Stimulated activated CD4-positive, alpha-beta T cell treated with anti-CD3 and anti-CD28 coated beads, Interleukin-1b, Interleukin-23, amount 100 ng/mL, for 48 hours (primary cell): ENCODE measurements at places on chromosomes 11 and 22.
A peak's percentile ranks its signal among the peaks of the same experiment; 100 is the strongest.

DNA sequence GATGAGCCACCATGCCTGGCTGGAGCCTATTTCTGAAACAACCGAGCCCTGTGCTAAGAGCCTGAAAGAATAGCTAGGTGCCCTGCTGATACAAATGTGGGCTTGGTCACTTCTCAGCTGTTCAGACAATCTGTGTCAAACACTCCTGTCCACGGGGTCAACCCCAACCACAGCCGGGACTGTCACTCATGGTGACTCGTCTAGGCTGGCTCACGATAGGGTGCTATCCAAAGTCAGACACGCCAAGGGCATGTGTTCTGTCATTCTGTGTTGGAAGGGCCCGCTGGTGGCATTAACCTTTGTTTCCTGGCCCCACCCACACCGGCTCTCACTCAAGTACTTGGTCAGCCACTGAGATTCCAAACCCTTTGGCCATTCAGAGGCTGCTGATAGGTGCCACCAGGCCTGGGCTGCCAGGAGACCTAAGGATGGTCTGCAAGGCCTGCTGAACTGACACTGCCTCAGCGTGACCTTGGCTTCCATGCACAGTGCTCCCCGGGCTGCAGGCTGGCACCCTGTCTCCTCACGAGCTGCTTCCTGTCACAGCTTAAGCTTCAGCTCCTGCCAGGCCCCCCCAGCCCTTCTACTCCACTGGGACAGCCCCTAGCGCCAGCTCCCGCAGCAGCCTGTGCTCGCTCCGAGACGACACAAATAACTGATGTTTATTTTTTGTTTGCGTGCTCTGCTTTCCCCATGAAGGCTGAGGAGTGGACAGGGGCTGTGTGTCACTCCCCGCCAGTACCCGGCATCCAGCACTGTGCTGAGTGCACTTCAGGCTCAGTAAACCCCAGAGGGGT lies 14.2 kb upstream of the CDC42BPG start:
- peak; percentile 71 for DNase-seq

- DNase-seq, result no peak
Measured at GRCh38 chr11:47345890-47346563, 6.5 kb downstream of the MYBPC3 start.

GRCh38 chr11:107695446-107695845 lies 16.4 kb downstream of the SLN start:
- DNase-seq, result no peak

- DNase-seq, result peak; percentile 61
Measured at GRCh38 chr11:129643031-129643721, 172.5 kb upstream of the TMEM45B start.
